Cerebellum (tissue), 4 donors: ENCODE measurements at places on chromosomes 1 and 21.

GRCh38 chr1:8412183-8412831 lies 94.4 kb downstream of the SLC45A1 start:
- no peak for DNase-seq

- DNase-seq = no peak
Measured at GRCh38 chr1:244836584-244836983, 1.1 kb downstream of the COX20 start.

DNA sequence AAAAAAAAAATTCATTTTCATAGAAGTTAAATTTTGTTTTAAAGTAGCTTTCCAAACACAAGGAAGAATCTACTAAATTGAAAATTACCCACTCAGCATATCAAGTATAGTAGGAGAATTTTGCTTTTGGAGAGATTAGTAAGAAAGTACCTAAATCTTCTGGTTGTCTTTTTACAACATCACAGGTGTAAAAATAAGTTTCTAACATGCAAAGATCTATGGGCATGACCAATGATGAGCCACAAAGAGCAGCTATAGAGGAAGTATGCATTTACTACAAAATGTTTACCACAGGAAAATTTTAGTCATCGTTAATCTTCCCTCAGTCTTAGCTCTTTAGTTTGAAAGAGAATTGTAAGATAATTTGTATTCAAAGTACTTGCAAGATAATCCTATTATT lies 28.1 kb downstream of the ANGPTL3 start:
- no peak for DNase-seq

DNA sequence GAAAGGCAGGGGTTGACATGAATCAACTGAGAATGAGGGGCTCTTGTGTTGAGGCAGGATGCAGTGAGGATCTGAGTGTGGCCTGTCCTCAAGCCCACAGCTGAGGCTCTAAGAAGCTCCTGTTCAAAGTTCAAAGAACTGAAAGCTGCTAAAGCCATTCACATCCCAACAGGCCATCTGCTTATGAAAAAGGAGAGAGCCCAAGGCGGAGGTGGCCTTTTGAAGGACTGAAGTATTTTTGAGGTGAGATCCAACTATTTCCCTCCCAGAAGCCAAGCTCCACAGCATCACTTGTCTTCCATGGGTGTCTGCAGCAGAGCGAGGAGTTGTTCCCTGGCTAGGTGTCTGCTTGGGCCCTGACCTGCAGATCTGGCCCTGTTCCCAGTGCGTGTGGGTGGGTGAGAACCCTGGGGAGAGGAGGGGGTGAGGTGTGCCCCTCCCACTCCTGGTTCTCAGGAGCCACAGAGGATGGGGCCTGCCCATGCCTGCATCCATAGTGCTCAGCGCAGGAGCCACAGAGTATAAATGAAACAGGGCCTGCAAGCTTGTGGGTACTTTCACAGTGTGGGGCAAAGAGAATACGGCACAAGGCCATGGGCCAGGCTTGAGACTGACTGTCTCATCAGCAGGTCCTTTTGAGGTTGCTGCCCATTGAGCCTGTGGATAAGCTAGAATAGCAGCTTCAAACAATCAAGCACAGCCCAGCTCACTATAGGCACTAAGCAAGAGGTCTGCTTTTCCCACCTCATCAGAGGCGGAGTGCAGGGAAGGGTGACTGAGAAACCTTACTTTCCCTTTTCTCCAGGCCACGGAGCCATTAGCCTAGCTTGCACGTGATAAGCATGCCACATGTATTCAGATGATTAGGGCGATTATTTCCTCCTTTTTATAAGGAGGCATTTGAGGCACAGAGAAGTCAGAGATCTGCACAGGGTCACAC lies 15.7 kb downstream of the REG4 start:
- DNase-seq = no peak

GRCh38 chr1:198699167-198700015 lies 60.6 kb downstream of the PTPRC start:
- DNase-seq = peak; percentile 8

- no peak for DNase-seq
Measured at GRCh38 chr1:167420510-167420909, 97.8 kb downstream of the CD247 start.

- no peak for DNase-seq
Measured at GRCh38 chr1:110722807-110723206, 48.1 kb upstream of the KCNA3 start.

DNA sequence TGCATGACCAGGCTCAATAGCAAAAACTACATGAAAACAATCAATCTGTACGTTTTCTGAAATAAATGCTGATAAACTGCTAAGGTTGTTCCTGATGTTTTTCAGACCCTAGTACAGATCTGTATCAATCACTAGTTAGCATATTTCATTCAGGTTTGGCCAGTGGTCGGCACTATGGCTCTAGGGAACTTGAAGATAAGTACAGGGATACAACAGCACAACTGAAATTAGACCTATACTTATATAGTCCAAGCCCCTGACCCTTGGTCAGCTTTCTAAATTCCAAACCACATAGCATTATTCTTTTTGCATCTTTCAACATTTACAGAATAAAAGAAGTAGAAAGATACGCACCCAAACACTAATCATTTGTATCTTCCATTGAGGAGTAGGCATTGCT lies 142.7 kb downstream of the PLPPR4 start:
- DNase-seq = no peak

GRCh38 chr1:29397256-29397590 lies 160.9 kb downstream of the PTPRU start:
- DNase-seq = no peak

DNA sequence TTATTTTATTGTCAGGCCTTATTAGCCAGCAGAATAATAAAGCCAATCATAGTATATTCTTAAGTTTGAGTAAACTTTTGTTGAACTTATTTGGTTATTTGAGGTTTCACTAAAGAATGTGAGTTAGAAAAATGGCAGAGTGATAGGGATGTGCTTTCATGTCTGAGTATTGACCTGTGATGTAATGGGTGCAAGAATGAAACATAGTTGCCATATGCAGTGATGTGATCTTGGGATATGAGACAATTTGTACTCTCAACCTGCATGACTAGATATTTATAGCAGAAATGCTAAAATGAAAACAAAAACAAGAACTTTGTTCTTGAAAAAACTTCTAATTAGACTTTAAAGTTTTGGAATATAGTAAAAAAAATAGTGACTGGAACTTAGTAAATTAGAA lies 97.9 kb downstream of the DISP1 start:
- DNase-seq = no peak

DNA sequence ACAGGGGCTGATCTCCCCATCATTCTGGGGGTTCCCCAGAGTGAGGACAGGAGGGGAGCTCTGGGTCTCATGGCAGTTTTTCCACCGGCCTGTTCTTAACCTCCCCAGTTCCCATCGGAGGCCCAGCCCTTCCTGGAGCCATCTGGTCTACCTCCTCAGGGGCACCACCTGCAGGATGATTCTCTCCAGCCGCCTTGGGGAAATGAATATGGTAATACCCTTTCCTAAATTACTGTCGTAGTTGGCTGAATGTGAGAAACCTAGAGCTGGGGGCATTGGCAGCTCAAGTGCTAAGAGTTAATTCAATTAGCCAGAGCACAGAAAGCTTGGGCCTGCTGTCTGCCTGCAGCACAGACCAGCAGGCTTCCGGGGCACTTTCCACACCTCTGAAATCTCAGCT lies 64.9 kb downstream of the TAS1R2 start:
- DNase-seq = no peak

DNA sequence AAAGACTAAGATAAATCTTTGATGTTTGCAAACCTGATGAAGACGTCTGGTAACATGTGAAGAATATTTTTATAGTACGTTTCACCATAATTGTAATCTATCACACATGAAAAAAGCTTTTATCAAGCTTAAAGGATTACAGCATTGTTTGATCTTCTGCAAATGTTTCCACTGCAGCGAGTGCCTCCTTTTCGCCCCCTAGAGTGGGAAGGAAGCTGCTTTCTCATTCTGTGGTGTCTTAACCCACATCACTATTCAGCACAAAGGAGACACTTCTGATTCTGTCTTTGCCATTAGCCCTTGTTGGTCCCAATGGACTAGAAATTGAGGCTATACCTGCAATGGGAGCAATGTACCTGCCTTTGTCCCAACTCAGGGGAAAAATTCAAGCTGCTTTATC lies 46.0 kb upstream of the IL12RB2 start:
- no peak for DNase-seq
